ENCODE measurements at places on chromosomes 3 and 15. TPM values are rescaled to one million over a fixed set of nuclear protein-coding genes. Genes with fewer than 3 reads are reported as not detected.

DNA sequence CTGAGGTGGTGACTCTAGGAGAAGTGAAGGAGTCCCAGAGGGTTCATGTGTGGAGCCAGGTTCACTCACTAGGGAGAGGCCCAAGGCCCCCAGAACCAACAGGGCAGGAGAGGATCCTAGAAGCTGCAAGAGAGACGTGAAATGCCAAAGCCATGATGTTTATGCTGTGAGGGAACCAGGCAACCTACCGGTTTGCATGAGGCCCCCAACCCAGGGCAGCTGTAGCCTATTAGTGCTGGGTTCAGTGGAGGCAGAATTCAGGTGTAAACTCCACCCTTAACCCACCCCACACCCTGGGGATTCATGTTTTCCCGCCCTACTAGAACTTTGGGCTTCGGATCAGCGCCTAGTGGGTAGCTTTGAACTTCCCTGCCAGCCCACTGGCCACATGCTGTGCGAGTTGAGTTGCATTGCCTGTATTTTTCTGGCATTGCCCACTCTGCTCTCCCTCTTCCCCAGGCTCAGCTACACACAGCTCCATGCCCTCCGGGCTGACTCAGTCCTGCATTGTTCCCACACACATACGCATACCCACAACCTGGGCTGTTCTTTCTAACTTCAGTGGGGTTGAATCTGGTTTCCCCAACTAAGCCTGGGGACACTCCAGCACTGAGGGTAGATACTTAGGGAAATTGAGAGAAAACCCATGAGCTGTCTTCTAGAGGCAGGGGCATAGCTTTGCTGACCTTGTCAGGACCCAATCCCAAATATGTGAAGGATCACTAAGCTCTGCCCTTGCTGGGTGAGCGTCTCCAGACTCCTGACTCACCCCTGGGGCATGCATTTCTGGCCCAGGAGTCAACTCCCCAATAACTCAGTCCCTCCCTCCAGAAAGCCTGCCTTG lies 2.0 kb upstream of the ZBTB47 start:
- no peak for DNase-seq

GRCh38 chr3:71050538-71051258 lies 532.8 kb downstream of the FOXP1 start:
- no peak for DNase-seq

- DNase-seq: no peak
Observed at GRCh38 chr3:29642393-29643033, 361.6 kb downstream of the RBMS3 start.

DNA sequence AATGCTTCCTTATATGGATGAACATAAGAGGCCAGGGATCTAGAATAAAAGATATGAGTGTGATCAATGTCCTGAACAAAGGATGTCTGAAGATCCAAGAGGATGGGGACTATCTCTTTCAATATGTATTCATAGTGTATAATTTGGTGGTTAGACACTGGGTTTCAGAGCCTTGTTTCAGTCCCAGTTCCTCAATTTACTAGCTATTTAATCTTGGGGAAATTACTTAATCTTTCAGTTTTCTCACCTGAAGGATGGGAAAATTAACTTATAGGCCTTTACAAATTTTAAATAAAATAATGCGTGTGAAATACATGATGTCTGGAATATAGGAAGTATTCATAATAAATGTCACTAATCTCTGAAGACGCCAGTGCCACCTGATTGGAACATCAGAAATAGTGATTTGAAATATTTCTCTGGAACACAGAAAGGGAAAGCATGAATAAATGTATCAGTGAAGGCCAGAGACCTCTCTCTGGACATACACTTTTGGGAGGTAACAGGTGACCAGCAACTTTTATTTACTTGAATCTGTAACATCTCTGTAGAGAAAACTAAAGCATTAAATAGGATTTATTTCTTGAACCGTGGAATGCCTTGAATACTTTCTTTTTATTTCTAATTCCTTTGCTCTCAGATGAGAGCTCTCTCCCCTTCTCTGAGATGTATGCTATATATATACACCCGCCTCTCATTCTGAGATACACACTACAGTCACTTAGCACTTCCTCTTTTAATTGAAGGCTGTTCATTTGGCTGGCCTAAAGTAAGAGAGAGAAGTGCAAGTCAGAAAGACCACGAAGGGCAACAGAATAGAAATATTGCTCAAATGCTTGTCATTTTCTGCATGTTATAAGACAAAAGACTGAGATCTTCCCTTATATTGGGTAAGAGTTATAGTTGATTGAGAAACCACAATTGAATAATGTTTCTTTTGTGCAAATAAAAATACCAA lies 407.1 kb downstream of the LSAMP start:
- DNase-seq: no peak

DNA sequence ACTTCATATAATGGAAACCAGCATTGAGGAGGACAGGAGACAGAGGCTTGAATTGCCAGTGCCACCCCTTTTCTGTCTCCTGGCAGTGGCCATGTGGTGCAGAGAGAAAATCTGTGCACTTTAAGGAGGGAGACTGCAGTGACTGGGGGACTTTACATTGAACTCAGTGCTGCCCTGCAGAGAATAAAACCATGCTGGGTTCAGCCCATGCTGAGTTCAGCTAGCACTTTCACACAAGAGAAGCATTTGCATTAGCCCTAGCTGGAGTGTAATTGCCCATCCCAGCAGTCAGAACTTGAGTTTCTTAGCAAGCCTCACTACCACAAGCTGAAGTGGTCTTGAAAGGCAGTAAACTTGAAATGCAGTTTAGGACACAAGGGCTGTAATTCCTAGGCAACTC lies 677.5 kb downstream of the ZPLD1 start:
- DNase-seq: no peak

- no peak for DNase-seq
Observed at GRCh38 chr3:127961963-127962362, 46.9 kb downstream of the KBTBD12 start.

The GOLGA6L4 gene
- 34.0 TPM for polyA plus RNA-seq

The RAB43 gene
- polyA plus RNA-seq: 6.2 TPM
